ENCODE measurements at places on chromosomes 2 and 18.

- no peak for DNase-seq
Observed at GRCh38 chr2:31563273-31563839, 17.4 kb downstream of the SRD5A2 start.

DNA sequence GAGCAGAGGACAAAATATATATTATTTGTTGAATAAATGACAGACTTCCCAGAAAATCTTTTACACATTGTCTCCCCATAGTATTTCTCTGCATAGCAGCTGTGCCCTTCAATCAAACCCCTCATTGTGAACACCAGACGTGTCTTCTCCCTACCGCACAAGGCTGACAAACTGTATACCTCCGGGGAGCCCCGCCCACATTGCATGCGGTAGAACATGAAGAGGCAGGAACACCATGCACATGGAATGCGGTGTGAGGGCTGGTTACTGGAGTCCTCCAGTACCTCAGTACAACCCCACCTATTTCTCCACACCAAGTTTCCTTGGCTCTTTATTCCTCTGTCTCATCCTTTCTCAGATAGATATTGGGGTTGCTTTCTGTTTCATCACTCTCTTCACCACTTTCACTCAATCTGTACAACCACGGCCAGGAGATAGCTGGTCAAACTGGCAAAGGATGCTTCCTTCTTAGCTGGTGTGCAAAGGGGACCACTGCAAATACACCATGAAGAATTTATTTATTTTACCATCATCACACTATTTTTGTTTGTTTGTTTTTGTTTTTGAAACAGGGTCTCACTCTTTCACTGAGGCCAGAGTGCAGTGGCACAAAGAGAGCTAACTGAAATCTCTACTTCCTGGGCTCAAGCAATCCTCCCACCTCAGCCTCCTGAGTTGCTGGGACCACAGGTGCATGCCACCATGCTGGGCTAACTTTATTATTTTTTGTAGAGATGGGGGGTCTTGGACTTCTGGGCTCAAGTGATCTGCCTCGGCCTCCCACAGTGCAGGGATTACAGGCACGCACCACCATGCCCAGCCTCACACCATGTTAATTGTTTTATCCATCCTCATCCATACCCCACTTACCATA lies 2.3 kb upstream of the NBAS start:
- no peak for DNase-seq

DNA sequence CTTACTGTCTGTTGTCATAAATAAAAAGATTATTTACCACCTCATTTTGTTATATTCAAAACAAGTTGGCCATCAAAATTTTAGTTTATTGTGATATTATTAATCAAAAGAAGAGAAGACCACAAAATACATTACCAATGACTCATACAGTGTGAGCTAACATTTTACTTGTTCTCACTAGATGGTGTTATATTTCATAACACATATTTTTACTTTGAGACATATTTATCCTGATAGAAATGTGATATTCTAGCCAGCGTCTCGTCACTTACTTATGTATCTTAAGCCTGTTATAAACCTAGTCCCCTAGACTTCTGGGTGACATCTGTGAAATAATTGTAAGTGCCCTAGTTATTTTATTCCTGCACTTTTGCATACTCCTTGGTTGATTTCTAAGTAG lies 263.2 kb downstream of the CDH7 start:
- no peak for DNase-seq

- DNase-seq, result no peak
Observed at GRCh38 chr2:105320651-105321215, 8.8 kb downstream of the TGFBRAP1 start.

DNA sequence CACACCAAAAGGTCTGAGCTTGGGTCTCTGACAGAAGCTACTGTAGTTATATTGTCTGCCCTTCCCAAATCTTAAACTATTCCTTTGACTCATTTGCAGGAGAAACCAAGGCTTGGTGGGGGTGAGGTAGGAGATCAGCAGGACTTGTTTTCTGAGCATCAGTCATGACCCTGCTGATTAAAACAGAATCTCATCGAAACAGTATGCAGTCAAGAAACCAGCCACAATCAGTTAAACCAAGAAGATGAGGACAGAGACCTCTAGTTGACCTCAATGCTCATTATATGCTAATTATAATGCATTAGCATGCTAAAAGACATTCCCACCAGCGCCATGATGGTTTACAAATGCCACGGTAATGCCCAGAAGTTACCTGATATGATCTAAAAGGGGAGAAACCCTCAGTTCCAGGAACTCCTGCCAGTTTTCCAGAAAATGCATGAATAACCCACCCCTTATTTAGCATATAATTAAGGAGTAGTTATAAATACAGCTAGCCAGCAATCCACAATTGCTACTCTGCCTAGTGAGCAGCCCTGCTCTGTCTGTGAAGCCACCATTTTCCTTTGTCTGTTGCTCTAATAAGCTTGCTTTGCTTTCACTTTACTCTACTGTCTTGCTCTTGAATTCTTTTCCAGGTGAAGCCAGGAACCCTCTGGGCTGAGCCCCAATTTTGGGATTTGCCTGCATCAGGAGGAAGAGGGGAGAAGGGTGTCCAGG lies 26.7 kb downstream of the DSC3 start:
- no peak for DNase-seq

DNA sequence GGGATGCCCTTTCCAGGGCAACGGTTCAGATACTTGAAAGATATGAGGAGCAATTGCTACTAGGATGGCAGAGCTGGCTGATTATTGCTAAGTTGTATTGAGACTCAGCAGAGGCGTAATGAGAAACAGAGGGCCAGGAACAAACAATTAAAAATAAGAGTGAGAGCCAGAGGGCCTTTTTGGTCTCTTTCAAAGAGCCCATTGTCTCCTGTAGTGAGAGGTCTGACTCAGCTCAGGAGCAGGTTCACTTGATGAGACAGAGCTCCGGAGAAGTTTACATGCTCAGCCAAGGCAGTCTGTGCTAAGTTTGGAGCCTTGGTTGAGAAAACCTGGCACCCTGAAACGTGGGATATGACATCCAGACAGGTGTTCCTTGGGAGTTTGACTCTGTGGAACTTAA lies 303.9 kb upstream of the DLGAP1 start:
- no peak for DNase-seq

GRCh38 chr18:62258093-62258492 lies 67.0 kb upstream of the TNFRSF11A start:
- no peak for DNase-seq

GRCh38 chr2:145741181-145741580 lies 1221.3 kb upstream of the ZEB2 start:
- no peak for DNase-seq

DNA sequence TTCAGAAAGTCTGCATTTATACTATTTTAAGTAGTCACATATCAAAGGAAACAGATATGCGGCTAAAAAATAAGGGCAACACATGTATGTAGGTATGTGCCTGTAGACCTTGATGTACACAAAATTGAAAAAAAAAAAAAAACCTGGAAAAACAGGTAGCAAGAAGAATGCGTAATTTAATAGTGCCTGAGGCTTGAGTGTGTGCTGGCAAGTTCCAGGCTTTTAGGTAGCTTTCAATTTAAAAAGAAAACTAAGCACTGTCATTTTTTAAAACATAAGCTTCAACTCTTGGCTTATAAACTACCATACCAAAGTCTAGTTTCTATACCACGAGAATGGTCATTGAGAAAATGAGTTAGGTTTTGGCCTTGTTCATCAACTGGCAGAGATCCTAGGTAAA lies 72.3 kb downstream of the OTX1 start:
- DNase-seq, result no peak

DNA sequence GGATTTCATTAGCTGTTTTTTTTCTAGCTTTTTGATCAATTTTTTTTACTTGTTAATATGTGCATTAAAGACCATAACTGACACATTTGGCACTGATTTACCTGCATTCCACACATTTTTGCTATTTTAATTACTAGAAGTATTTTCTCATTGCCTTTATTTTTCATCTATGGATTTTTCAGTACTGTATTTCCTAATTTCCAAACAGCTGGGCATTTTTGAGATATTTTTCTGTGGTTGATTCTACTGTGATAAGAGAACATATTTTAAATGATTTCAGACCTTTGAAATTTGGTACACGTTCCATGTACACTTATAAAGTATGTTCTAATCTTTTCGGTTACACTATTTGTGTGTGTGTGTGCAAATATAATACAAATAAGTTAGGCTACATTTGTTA lies 135.3 kb downstream of the PARD3B start:
- DNase-seq, result no peak

DNA sequence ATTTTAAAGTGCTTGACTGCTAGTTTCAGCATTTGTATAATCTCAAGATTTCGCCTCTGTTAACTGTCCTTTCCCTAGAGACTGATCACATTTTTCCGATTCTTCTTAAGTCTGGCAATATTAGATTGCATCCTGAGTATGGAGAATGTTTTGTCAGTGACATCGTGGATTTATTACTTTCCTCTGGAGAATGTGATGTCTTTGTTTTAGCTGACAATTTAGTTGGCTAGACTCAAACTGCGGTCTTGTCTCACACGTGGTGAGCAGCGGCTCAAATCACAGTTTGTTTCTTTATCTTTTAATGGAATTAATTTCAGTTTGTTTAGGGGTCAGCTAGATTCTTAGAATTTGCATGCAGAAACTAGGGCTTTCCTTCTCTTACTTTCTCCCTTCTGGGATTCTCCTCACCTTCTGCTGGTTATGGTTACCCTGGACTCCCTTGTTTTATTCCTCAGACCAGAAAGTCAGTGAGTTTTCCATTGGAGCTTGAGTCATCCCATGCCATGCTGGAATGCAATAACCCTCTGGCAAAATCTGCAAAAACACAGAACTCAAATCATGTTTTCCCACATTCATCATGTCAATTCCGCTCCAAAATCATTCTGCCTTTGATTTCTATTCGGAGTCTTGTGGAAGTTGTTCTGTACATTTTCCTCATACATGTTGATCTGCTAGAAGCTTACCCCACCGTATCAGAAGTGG lies 327.2 kb upstream of the TRIB2 start:
- no peak for DNase-seq

GRCh38 chr2:218679119-218679518 lies 7.2 kb downstream of the STK36 start:
- DNase-seq, result no peak

GRCh38 chr2:46040563-46041155 lies 256.5 kb upstream of the EPAS1 start:
- no peak for DNase-seq

DNA sequence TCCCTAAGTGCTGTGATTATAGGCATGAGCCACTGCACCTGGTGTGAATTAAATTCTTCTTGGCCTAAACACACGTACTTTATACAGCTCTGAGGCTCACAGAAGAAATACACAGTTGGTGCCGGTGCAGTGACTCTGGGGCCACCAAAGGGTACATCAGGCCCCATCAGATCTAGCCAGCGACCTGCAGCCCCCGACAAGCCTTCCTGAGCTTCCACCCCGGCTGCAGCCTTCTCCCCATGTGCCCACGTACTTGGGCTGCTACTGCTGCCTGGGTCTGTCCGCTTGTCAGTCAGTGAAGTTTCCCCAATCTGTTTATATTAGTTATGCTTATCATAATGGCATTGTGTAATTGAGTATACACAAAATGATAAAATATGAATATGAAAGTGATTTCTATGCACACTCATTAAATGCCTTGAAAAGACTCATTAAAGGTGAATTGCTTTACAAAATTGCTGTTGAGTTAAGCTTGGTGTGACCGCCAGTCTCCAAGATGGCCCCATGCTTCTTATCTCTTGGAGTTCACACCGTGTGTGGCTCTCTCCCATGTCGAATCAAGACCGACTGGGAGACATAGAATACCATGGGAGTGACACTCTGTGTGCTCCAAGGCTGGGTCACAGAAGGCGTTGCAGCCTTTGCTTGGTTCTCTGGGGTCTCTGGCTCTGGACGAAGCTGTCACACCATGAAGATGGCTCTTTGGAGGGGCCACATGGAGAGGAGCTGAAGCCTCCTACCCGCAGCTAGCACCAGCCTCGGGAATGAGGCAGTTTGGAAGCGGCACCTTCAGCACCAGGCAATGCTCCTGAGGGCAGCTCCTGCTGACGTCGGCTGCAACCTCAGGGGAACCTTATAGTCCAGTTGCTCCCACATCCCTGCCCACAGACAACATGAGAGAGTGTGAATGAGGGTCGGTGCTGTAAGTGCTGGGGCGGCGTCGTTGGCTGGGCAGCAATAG lies 29.2 kb upstream of the HPCAL1 start:
- DNase-seq, result no peak

- DNase-seq, result no peak
Observed at GRCh38 chr18:62287781-62288664, 37.1 kb upstream of the TNFRSF11A start.

DNA sequence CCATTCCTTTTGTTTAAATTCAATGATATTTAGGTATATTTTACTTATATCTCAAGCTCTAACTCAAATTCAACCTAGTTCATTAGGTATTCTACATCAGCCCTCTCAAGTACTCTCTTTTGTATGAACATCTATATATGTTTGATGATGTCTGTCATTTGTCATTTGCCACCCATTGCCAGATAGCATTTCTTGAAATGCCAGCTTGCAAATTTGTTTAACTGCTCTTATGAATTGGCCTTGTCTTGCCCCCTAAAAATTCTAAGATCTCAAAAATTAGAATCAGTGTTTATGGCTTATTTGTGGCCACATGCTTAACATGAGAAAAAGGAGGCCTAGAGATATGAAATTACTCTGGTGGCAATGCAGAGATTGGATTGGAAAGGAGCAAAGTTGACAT lies 1140.3 kb upstream of the DDX18 start:
- DNase-seq, result no peak

GRCh38 chr2:197108758-197109157 lies 182.3 kb upstream of the PGAP1 start:
- DNase-seq, result no peak

GRCh38 chr2:200155652-200156051 lies 150.8 kb upstream of the SPATS2L start:
- DNase-seq, result no peak

DNA sequence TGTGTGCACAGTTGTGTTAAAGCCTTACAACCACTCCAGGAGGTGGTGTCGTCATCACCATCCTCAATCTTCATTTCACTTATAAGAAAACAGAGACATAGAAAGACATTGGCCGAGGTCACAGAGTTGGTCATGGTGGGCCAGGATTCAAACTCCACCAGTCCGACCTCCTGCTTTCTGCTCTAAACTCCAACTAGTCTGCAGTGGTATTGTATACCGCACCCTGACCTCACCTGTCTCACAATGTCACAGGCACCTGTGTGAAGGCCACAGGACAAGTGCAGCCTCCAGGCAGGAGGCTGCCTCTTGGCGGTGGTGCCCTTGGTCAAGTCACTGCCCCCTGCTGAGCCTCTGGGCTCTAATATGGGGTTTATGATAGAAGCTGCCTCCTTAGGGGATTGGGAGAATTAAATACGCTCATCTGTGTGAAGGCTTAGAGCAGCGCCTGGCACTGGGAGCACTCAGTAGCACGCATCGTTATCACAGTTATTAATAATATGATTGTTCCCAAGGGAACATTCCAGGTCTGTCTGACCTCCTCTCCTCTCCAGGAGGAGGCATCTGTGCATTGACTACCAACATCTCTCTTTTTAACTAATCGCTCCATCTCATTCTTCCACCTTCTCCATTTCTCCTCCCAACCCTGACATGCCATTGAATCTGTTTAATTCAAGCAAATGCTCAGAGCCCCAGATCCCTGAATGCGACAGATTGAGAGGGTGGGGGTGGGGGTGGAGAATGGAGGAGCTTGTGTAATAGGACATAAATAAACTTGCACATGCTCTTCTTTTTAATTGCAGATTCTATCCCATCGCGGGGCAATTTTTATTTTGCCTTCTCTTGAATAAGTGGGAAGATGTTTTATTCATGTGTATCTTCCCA lies 112.7 kb downstream of the MCFD2 start:
- no peak for DNase-seq
